ENCODE measurements at places on chromosomes 7 and 10.

GRCh38 chr10:19941206-19941880 lies 125.1 kb downstream of the PLXDC2 start:
- H3K27me3 ChIP-seq: no peaks in the 10 kb centered on the region
- peaks cover 18% of the 10 kb centered on the region for H3K4me1 ChIP-seq
- no peaks in the 10 kb centered on the region for H3K36me3 ChIP-seq
- no peak for DNase-seq

DNA sequence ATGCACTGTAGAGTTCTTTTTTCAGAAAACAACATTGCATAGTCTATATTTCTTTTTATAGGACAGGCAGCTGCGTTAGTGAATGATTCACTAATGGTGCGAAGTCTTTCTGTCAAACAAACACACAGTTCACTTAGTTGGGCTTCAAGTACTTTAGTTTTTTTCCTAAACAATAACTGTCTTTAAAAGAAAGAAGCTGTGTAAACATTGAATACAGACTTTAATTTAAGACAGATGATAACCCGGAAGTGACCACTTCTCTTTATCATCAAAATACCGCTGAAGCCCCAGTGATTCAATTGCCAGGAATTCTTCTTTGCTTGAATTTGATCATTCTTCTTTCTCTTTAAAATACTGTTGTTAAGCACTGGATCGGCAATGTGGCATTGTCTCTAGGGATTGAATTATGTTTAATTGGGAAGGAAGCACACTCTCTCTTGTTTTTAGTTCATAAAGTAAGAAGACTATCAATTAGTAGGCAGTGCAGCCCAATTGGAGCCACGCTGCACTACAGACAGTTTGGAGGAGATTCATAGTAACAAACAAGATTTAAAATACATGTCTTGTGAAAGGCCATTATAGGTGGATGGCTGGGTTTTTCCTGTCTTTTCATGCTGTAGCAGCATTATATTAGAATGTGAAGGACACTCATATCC lies 30.4 kb downstream of the CNTNAP2 start:
- no peak overlapping the region for H3K27ac ChIP-seq
- no peak overlapping the region for H3K4me3 ChIP-seq
- H3K4me1 ChIP-seq: no peaks in the 10 kb centered on the region
- H3K27me3 ChIP-seq: no peaks in the 10 kb centered on the region
- H3K36me3 ChIP-seq: no peaks in the 10 kb centered on the region
- no peak for DNase-seq

GRCh38 chr7:116582806-116583444 lies 58.1 kb downstream of the CAV1 start:
- H3K4me1 ChIP-seq: peaks cover 10% of the 10 kb centered on the region
- no peak overlapping the region for H3K4me3 ChIP-seq
- no peaks in the 10 kb centered on the region for H3K27me3 ChIP-seq
- no peaks in the 10 kb centered on the region for H3K36me3 ChIP-seq
- H3K27ac ChIP-seq: no peak overlapping the region
- DNase-seq: no peak

- H3K27me3 ChIP-seq: no peaks in the 10 kb centered on the region
- no peaks in the 10 kb centered on the region for H3K4me1 ChIP-seq
- no peak for DNase-seq
- H3K4me3 ChIP-seq: no peak overlapping the region
- H3K36me3 ChIP-seq: no peaks in the 10 kb centered on the region
- no peak overlapping the region for H3K27ac ChIP-seq
Observed at GRCh38 chr10:26291721-26292480, 75.3 kb downstream of the GAD2 start.

DNA sequence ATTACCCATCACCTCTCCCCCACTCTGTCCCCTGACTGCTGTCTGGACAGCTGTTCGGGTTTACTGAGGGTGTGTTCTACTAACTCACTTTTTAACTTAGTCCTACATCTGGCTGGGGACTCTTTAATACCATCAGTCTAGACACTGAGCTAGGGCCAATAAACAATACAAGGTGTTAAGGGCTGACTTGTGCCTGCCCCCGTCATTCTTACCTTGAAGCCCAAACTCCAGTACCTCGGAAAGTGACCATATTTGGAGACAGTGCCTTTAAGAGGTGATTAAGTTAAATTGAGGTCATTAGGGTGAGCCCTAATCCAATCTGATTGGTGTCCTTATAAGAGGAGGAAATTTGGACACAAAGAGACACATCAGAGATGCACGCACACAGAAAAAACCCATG lies 35.7 kb downstream of the STEAP1B start:
- H3K36me3 ChIP-seq: no peaks in the 10 kb centered on the region
- no peak overlapping the region for H3K27ac ChIP-seq
- H3K27me3 ChIP-seq: no peaks in the 10 kb centered on the region

GRCh38 chr7:82049891-82050533 lies 280.2 kb upstream of the HGF start:
- DNase-seq: no peak
- no peaks in the 10 kb centered on the region for H3K36me3 ChIP-seq
- H3K4me1 ChIP-seq: no peaks in the 10 kb centered on the region
- H3K27ac ChIP-seq: no peak overlapping the region

- no peak for DNase-seq
- no peak overlapping the region for H3K27ac ChIP-seq
- H3K4me1 ChIP-seq: no peaks in the 10 kb centered on the region
Observed at GRCh38 chr10:82653244-82654155, 778.5 kb downstream of the NRG3 start.

DNA sequence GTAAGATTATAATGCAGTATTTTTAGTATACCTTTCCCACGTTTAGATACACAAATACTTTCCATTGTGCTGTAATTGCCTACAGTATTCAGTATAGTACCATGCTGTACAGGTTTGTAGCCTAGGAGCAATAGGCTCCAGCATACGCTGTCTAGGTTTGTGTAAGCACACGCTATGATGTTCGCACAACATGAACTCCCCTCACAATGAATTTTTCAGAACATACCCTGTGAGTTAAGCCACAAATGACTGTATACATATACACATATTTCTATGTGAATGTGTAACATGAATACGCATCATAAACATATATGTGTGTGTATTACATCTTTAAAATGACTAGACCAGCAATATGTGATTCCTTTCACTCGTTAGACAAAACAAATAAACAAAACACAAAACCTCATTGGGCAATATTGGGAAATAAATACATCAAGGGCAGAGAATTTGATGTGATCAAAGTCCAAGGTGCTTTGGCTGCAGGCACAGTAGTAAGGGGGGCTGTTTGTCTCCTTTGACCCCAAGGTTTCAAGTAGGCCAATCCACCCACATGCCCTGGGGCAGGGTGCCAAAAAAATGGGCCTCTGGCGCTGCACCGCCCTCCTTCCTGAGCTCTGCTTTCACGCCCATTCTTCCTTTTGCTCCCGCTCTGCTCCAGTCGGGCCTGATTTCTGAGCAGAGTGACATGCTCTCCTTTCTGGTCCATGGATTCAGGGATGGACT lies 33.9 kb downstream of the CHN2 start:
- no peak overlapping the region for H3K4me3 ChIP-seq
- H3K4me1 ChIP-seq: no peaks in the 10 kb centered on the region
- no peak overlapping the region for H3K27ac ChIP-seq
- no peak for DNase-seq
- H3K27me3 ChIP-seq: no peaks in the 10 kb centered on the region

- H3K4me3 ChIP-seq: no peak overlapping the region
- no peaks in the 10 kb centered on the region for H3K27me3 ChIP-seq
- H3K27ac ChIP-seq: no peak overlapping the region
- H3K36me3 ChIP-seq: no peaks in the 10 kb centered on the region
Observed at GRCh38 chr10:120477743-120478141, 20.7 kb downstream of the PLPP4 start.

GRCh38 chr10:24850727-24851296 lies 101.6 kb downstream of the PRTFDC1 start:
- no peak overlapping the region for H3K4me3 ChIP-seq
- no peaks in the 10 kb centered on the region for H3K27me3 ChIP-seq
- DNase-seq: no peak
- no peak overlapping the region for H3K27ac ChIP-seq
- no peaks in the 10 kb centered on the region for H3K36me3 ChIP-seq

- H3K4me1 ChIP-seq: peaks cover 1% of the 10 kb centered on the region
- H3K36me3 ChIP-seq: no peaks in the 10 kb centered on the region
- no peaks in the 10 kb centered on the region for H3K27me3 ChIP-seq
Observed at GRCh38 chr10:103578782-103579382, 85.4 kb downstream of the NEURL1 start.

Data from lower lobe of right lung (tissue), 2 donors.